CD4-positive, alpha-beta T cell treated with Interleukin-15 for 1 hour (primary cell): ENCODE measurements at places on chromosomes 3 and 15.

GRCh38 chr3:81394651-81395524, 366.6 kb downstream of the GBE1 start:
- DNase-seq: no peak

- DNase-seq: no peak
These were observed 3.4 kb downstream of the EPM2AIP1 start for GRCh38 chr3:36989568-36989967.

DNA sequence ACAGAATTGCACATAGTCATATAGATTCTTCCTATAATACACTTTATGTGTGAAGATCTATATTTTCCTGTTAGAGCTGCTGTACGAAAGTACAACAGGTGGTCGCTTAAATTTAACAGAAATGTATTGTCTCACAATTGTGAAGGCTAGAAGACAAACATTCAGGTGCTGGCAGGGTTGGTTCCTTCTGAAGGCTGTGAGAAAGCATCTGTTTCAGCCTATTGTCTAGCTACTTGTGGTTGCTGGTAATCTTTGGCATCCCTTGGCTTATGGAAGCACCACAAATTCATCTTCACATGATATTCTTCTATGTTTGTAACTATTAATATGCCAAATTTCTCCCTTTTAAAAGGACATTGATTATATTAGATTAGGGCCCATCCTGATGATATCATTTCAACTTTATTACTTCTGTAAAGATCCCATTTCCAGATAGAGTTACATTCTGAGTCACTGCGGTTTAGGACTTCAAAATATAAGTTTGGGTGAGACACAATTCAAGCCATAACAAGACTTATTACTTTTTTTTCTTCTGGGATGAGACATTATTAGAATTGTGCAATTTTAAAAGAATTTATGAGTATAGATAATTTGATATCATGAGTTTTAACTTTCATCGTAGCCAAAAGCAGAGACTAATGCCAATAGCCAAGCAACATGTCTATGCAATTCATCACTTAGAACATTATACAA, 248.1 kb upstream of the BCHE start:
- no peak for DNase-seq

DNA sequence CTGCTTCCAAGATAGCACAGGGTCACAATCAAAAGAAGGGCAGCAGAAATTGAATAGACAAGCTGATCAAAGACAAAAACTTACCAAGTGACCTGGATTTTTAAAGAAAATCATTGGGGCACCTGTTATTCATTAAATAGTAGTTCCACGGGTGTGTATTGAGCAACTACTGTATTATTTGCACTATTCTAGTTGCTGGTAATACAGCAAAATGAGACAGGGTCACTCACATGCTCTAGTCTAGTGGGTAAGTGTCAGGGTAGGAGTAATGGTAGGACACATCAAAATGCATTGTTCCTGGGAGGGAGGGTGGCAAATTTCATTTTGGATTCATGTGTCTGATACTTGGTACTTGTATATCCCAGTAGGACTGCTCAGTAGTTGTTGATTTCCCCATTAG, 127.9 kb downstream of the SQOR start:
- DNase-seq: no peak

GRCh38 chr15:67433495-67434099, 87.3 kb upstream of the C15orf61 start:
- no peak for DNase-seq
